ENCODE measurements at places on chromosomes 7 and 10. TPM values are rescaled to one million over a fixed set of nuclear protein-coding genes. Genes with fewer than 3 reads are reported as not detected.

DNA sequence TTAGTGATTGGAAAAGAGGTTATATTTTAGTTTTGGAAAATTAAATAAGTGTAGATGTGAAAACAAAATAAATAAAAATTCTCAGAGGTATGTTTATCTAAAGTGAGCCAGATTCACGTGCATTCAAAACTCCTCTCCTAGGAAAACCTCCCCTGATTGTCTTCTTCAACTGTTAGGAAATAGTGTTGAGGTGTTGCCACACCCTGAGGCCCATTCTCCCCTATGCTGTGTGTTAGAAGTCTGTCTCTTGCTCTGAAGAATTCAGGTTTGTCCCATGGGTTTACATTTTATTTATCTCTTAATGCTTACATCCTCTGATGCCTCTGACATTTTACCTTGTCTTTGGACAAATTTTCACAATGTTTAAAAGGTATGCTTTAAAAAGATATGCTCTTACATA, 40.3 kb downstream of the PTPRE start:
- no peak for DNase-seq

DNA sequence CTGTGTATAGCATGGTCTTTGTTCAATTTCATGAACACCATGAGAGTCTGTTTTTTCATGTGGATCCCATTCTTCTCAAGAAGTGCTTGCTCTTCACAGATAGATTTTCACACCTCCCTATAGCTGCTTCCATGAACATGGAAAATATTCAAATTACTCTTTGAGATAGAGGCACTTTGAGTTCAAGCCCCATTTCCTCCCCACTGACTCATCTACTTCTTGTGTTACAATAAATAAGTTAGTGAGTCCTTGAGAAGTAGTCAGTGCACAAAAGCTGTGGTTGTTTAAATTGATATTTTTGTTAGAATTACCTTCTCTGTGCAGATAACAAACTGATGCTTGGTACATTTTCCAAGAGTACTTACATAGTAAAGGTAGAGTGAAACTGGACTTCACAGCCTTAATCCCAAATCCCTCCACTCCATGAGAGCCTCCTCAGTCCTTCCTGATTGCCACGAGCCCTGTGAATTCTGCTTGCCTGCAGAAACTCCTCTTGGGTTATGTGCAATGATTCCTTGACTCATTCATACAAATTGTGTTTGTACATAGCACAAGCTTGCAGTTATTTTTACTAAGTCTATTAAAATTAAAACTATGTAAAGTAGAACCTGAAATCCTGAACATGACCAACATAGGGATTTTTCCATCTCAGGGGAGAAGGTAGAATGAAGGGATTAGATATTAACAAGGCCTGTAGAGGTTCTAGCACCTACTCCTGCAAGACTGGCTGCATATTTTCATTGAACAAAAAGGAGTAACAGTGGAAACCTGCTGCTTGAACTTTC, 496.2 kb downstream of the TNS3 start:
- no peak for DNase-seq

TMEM236 gene
- 0.45 TPM for polyA plus RNA-seq

- DNase-seq: no peak
Measured at GRCh38 chr10:104767282-104767681, 126.2 kb downstream of the SORCS3 start.

- peak; percentile 83 for DNase-seq
Measured at GRCh38 chr7:41940760-41941343, 238.0 kb upstream of the INHBA start.

- peak; percentile 71 for DNase-seq
Measured at GRCh38 chr7:76318488-76319353, 16.2 kb downstream of the HSPB1 start.

GRCh38 chr10:314871-315270, 179.6 kb downstream of the ZMYND11 start:
- no peak for DNase-seq

DNA sequence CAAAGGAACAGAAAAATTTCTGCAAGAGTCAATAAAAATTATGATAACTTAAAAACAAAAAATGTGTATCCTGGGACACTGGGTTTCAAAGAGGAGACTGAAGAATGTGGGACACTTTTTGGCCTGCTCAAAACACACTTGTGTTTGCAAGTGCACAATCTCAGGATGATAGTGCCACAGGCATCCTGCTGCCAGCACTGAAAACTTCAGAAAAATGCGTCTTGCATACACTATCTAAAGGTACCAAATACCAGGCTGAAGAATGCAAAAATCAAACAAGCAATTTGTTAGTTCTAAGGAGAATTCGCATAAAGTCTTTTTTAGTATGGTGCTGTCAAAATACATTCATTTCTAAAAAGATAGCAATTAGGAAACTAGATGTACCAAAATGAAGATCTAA, 38.1 kb downstream of the WASL start:
- no peak for DNase-seq

MRLN gene
- polyA plus RNA-seq: 151 TPM

DNA sequence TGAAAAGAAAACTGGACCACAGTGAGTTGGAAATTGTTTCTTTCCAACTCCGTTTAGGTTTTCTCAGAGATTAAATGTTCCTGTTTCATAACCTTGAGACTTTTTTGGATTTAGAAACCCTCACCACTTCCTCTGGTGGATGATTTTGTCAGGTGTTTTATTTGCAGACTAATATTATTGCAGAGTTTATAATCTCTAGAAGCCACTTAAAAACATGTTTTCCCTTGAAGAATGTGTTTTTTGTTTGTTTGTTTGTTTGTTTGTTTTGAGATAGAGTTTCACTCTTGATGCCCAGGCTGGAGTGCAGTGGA, 520 bp upstream of the MICU1 start:
- DNase-seq: no peak

RBM20 gene
- polyA plus RNA-seq: 9.7 TPM

- no peak for DNase-seq
Measured at GRCh38 chr10:110502072-110502845, 4.6 kb downstream of the DUSP5 start.

DNA sequence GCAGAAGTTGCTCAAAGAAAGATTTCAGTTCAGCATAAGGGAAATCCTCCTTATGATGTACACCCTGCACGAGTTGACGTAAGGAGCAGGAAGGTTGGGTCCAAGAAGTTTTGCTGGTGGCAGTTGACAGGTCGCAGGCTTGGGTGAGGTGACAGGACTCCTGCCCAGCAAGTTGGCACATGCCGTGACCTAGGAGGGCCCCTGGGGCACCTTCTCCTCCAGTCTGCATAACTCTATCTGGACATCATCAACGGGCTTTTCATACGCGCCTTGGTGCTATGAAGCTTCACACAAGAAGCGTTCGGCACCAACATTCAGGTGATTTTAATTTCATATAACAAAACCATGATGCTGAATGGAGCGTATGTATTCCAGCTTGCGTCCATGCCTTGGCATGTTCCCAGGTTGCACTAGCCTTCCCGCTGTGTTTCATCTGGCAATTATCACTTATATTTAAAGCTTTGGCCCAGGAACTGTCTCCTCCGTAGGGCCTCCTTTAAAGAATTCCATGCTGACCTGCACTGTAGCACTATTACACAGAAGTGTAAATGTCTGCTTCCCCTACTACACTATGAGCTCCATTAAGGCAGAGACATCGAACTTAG, 651.6 kb upstream of the FOXK1 start:
- no peak for DNase-seq

- DNase-seq: no peak
Measured at GRCh38 chr10:23610626-23611307, 171.9 kb downstream of the OTUD1 start.

MLXIPL gene
- polyA plus RNA-seq: 0.80 TPM

- DNase-seq: no peak
Measured at GRCh38 chr7:33109758-33110238, 594 bp upstream of the RP9 start.

- DNase-seq: no peak
Measured at GRCh38 chr10:95291365-95292039, 699 bp upstream of the PDLIM1 start.

DNA sequence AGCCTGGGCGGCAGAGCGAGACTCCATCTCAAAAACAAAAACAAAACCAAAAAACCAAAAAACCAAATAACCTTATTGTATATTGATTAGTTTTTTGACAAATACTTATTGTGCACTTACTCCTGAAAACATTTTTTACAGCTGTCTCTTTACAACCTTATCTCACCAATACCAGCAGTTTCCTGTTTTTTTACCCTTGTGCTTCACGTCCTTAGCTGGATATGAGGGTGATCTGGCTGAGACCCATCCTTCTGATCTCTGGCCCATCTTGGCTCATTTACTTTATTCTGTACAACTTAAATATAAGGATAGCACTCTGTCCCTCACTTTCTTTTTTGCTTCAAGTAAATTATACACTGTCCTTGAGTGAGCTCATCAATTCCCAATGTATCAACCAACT, 104.6 kb upstream of the DNAJB12 start:
- no peak for DNase-seq

- no peak for DNase-seq
Measured at GRCh38 chr7:92648067-92648466, 57.9 kb upstream of the FAM133B start.

SAMD9 gene
- polyA plus RNA-seq: 3.0 TPM

DNA sequence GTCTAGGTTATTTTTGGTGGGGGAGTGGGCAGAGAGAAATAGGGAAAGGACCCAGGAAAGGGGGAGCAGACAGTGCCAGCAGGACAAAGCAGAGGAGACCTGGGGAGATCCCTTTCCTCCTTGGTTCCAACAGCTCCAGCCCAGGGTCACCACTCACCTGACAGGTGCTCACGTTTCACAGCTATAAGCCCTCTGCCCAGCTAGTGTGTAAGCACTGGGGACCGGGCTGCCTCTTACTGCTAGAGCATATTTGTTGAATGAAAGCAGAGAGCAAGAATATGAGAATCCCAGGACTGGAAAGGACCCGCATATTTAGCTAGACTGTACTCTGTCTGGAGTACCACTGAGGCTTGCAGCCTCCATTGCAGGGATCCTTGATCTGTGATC, 6.7 kb downstream of the ZCCHC24 start:
- no peak for DNase-seq

MASTL gene
- polyA plus RNA-seq: 10.3 TPM

C7orf57 gene
- polyA plus RNA-seq: 0.09 TPM

PPP1R17 gene
- 0.52 TPM for polyA plus RNA-seq

BTBD16 gene
- 0.33 TPM for polyA plus RNA-seq

SLC39A12 gene
- not detected for polyA plus RNA-seq

- no peak for DNase-seq
Measured at GRCh38 chr7:44772440-44772839, 23.8 kb downstream of the ZMIZ2 start.

- DNase-seq: no peak
Measured at GRCh38 chr7:127930341-127931328, 100.6 kb downstream of the LRRC4 start.

- DNase-seq: no peak
Measured at GRCh38 chr7:155497149-155497901, 39.4 kb downstream of the EN2 start.

C10orf53 gene
- not detected for polyA plus RNA-seq

PON3 gene
- polyA plus RNA-seq: 5.3 TPM

GRCh38 chr10:118672766-118673715, 77.6 kb upstream of the PRLHR start:
- no peak for DNase-seq

GDF10 gene
- polyA plus RNA-seq: 1.4 TPM

DNA sequence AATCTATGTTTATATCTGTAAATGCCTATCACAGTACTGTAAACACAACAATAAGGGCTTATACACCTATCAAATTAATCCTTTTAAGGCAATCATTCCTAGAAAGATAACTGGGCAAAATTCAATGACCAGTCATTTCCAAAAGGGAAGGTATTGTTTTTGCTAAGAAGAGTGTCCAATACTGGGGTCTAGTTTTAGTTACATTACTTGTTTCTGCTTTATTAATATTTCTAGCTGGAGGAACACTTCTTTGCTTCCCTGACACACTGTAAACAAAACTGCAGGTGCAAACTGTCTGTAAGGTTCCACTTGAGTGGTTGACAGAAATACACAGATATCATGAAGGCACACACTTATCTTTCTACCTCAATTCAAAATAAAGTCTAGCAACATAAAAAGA, 84.2 kb upstream of the FAM133B start:
- DNase-seq: no peak

DNA sequence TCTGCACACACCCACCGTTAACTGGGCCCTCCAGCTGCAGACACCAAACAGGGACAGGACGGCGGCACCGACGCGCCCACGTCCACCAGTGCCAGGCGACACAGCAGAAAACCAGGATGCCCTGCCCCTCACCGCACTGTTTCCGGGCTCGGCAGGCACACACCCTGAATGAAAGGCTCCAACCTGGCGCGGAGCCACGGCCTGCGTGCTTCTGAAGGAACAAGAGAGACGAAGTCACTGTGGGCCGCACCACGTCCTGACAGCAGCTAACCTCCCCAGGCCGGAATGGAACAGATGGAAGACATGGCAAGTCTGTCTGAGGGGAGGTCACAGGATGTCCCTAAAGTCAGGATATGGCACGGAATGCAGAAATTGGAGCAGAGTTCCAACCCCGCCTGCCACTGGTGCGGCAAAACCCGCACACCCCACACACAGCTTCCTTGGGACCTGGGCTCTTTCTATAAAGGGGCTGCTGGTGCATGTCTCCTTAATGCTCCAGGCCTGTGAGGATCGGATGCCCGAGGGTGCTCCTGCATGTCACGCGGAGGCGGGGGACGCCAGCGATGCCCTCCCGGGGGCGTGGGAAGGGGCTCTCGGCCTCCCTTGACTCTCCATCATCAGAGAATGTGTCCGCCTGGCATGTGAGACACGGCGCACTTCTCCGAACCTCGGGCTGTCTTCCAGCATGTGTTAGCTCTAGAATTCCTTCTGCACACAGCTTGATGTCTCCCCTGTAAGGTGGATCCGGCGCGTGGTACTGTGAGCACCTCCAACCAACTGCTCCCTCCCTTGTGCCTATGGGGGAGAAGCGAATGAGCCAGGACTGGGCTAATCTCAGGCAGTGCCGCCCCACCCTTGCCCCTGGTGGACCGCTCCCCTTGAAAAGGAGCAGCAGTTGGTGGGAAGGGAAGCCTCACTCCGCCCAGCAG, 3.9 kb upstream of the GPER1 start:
- no peak for DNase-seq

- DNase-seq: no peak
Measured at GRCh38 chr7:139265673-139266072, 34.6 kb downstream of the UBN2 start.

GRCh38 chr7:145957160-145957890, 159.3 kb upstream of the CNTNAP2 start:
- DNase-seq: no peak

GRCh38 chr10:123301077-123301857, 147.1 kb downstream of the BUB3 start:
- DNase-seq: no peak

DNA sequence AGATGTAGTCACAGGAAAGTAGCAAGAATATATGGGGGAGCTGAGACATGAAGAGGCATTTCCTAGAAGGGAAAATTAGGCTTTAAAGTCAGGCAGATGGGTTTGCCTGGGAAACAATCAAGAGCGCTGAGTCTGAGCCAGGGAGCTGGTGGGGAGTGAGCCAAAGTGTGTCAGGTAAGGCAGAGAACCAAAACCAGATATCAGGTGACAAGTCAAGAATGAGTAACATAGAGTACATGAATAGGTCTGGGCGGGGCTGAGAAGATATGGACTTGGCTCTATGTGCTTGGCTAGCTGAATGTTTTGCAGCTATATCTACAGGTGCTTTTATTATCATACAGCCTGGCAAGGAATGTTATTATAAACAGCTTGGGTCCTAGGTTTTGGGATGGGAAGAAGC, 49.3 kb downstream of the GPR141 start:
- peak; percentile 5 for DNase-seq

DEPP1 gene
- polyA plus RNA-seq: 36.1 TPM

ANXA8L1 gene
- polyA plus RNA-seq: 5.9 TPM

SLC26A5 gene
- polyA plus RNA-seq: 0.30 TPM

NANOS1 gene
- not detected for polyA plus RNA-seq

CPXM2 gene
- not detected for polyA plus RNA-seq

- no peak for DNase-seq
Measured at GRCh38 chr10:79488870-79489269, 23.5 kb upstream of the EIF5AL1 start.

GRCh38 chr7:131895541-131896164, 339.2 kb upstream of the PODXL start:
- no peak for DNase-seq
